ENCODE measurements at places on chromosomes 5 and 9.

GRCh38 chr5:168965638-168966037 lies 335.3 kb downstream of the SLIT3 start:
- H3K27ac ChIP-seq: no peak overlapping the region
- DNase-seq: no peak
- no peaks in the 10 kb centered on the region for H3K27me3 ChIP-seq
- no peaks in the 10 kb centered on the region for H3K4me1 ChIP-seq
- H3K4me3 ChIP-seq: no peak overlapping the region

DNA sequence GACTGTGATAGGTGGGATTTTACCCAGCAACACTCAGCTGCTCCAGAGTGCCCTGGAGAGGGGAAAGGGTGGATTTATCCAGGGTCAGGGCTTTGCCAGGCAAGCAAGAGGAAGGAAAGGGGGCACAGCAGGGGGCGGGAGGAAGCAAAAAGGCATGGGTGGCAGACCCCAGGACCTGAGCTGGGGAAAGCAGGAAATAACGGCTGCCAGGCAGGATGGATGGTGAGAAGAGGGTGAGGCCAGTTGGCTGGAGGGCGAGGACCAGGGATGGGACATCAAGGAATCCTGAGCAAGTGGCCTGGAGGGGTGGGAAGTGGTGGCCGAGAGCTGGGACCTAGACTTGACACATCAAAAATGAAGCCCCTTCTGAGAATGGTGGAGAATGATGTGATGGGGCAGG lies 64.2 kb downstream of the DUSP1 start:
- H3K27me3 ChIP-seq: peaks cover 24% of the 10 kb centered on the region
- no peak overlapping the region for H3K27ac ChIP-seq
- H3K36me3 ChIP-seq: no peaks in the 10 kb centered on the region
- DNase-seq: no peak

DNA sequence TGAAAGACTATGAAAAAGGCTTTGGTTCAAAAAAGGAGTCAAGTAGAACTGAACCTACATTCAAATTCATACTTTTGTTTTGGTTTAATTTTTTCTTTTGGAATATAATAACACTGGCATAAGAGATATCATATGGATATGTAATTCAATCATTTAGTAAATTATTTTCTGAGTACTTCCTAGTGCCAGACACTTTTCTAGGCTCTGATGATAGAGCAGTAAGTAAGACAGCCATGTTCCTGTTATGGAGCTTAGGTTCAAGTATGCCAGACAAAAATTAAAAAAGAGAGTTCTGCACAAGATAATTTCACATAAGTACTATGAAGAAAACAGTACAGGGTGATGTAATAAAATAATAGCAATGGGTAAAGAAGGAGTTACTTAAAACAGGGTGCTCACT lies 1074.0 kb downstream of the PTPRD start:
- no peaks in the 10 kb centered on the region for H3K27me3 ChIP-seq
- H3K4me1 ChIP-seq: no peaks in the 10 kb centered on the region
- no peak overlapping the region for H3K27ac ChIP-seq
- H3K4me3 ChIP-seq: no peak overlapping the region
- H3K36me3 ChIP-seq: no peaks in the 10 kb centered on the region

GRCh38 chr9:137441289-137441934 lies at the start of gene ENTPD8:
TSS of gene ENTPD8 (minus strand) at chr9:137441357. CDS start at chr9:137438285, 3,072 bp downstream.
- H3K36me3 ChIP-seq: no peaks in the 10 kb centered on the region
- no peak within 1 kb of the TSS for H3K4me3 ChIP-seq
- no peak for DNase-seq
- H3K27me3 ChIP-seq: peaks cover 12% of the 10 kb centered on the region
